ENCODE measurements at places on chromosomes 13 and 19.

- no peak for DNase-seq
Measured at GRCh38 chr13:99796175-99796819, 175.3 kb downstream of the ZIC5 start.

DNA sequence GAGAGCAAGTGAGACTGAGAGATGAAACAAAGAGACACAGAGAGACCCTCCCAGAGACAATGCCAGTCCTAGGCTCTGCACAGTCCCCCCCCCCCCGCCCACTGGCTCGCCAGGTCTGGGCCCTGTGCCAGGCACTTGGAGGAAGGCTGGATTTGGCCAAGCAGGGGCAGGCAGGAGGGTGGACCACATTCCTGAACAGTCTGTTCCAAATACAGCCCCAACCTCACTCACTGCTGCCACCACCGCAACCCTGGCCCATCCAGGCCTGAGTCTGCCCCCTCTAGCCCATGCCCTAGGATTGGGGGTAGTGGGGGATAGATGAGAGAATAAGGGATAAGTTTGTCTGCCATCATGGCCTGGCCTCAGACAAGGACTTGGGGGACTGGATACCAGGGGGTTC is 19.0 kb downstream of the CYP2F1 start:
- no peak for DNase-seq

GRCh38 chr19:44668985-44669764 is 2.1 kb upstream of the CEACAM19 start:
- no peak for DNase-seq

DNA sequence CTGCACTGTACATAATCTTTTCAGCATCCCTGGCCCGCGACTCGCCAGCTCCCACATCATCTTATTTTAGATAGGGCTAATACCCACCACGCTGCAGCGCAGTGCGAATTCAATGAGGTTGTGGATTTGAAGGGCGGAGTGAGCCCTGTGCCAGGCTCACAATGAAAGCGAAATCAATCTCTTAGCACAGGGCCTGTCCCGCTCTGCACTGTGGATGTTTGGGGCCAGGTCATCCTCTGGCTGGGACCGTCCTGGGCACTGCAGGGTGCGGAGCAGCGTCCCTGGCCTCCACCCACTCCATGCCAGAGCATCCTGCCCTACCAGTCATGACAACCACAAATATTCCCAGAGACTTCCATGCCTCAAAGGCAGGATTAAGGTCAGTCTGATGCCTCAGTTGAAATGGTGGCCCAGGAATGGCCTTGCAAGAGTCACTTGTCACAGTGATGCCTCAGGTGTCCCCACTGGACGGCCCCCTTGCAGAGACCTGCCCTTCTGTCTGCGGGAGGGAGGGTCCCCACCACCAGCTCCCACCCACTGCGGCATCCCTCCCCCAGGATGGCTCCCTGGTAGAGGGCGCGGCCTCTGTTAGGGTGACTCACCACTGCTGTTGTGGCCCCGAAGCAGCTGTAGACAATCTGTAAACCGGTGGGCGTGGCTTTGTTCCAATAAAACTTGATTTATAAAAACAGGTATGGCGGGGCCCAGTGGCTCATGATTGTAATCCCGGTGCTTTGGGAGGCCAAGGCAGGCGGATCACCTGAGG is 5.6 kb downstream of the UHRF1 start:
- DNase-seq = peak; percentile 65

GRCh38 chr19:57053401-57053800 is 66.4 kb upstream of the USP29 start:
- no peak for DNase-seq

DNA sequence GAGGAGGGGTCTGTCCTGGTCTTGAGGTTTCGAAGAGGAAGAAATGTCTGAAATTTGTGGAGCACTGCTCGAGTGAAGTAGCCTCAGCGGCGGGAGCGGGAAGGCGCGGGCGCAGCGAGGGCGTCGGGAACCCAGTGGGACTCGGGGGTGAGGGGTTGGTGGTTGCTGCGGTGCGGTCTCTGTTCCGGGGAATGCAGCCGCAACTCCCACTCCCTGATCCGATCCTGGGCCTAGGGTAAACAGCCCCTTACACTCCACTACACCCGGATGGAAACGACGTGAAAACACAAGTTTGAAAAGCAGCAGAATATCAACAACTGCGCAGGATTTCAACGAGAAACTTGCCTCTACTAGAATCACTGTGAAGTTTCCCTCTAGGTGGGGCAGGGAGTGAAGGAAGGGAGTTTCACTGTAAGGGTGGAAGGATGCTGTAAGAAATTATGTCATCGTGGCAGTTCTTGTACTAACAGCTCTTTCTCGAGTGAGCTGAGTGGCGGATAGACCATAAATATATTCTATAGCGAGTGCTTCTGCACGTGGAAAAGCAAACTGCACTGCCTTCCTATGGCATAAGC is 2.0 kb upstream of the KLF12 start:
- DNase-seq = peak; percentile 15

DNA sequence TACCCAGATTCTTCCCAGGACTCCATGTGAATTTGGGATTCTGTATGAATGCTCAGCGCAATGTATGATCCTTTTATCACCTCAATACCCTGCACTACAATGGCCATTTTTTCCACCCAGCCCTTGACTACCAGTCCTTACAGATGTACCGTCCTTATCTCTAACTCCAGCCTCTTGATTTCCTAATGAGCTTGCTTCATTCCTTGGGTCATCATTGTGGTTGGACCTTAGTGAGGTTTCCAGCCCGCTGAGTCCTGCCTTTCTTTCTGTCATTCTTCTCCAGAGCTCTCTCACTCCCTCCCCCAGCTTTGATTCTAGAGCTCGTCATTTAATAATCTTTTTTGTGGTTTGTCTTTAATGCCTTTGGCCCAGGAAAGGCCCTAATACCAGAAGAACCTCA is 438.5 kb downstream of the ZNF536 start:
- DNase-seq = no peak

- DNase-seq = no peak
Measured at GRCh38 chr19:4061178-4061682, 5.5 kb downstream of the ZBTB7A start.

DNA sequence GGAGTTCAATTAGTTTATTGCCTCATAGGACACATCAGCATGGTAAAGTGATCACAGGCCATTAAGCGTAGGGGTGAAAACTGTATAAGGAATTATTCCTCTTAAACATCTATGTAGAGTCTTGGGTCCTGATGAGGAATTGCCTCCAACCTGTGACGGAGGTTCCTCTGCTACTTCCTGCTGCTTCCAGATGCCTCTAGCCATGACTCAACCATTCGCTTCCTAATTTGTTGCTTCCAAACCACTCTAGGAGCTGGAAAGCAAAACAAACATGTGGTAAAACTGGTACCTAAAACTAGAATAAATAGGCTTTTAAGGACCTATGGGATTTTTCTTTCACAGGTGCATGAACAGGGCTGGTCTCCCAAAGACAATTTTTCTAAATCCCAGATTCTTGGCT is 253.8 kb downstream of the KLF12 start:
- DNase-seq = no peak

- no peak for DNase-seq
Measured at GRCh38 chr13:73522937-73523336, 464.1 kb downstream of the KLF5 start.

DNA sequence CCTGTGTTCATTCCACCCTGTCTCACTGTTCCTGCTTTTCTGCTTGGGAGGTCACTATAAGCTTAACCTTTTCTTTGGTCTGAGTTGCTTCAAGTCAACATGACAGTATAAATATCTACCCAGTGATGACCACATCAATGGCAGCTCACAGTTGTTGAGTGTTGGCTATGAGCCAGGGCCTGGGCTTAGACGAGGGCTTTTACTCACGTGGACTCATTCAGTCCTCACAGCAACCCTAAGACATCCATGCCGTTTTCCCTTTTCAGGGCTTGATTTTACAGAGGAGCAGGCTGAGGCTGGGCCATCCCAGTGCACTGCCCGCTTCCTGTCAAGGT is 10.2 kb upstream of the CCDC97 start:
- peak; percentile 38 for DNase-seq

DNA sequence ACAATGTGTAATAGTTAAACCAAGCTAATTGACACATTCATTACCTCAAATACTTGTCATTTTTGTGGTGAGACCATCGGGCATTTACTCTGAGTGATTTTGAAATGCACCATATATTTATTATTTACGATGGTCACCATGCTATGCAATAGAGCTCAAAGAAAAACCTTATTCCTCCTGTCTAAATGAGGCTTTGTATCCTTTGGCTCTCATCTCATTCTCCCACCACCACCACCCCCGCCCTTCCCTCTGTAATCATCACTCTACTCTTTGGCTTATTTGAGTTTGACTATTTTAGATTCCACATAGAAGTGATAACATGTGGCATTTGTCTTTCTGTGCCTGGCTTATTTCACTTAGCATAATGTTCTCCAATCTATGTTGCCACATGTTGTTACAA is 124.9 kb downstream of the CYSLTR2 start:
- DNase-seq = no peak

DNA sequence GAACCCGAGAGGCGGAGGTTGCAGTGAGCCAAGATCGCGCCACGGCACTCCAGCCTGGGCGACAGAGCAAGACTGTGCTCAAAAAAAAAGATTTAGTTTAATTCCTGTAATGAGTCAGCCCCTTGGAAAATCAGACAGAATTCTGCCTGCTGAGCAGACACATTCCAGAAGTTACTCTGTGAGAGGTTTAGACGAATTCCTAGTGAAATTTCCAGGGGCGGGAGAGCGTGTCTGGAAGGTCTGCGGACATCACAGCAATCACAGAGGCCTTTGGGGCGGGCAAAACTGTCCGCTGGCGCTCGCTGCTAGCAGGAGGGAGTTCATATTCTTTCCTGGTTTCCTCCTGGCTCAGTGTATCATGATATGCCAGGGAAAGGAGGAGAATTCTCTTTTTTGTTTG is 17.5 kb downstream of the MISP start:
- DNase-seq = no peak

- no peak for DNase-seq
Measured at GRCh38 chr19:2848616-2849015, 7.3 kb downstream of the ZNF555 start.

DNA sequence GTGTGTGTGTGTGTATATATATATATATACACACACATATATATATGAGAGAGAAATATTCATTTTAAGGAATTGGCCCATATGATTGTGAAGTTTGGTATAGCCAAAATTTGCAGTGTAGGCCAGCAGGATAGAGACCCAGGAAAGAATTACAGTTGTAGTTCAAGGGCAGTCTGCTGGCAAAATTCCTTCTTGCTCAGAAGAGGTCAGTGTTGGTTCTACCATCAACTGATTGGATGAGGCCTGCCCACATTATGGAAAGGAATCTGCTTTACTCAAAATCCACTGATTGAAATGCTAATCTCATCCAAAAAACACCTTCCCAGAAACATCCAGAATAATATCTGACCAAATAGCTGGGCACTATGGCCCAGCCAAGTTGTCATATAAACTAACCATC is 24.0 kb downstream of the RNF6 start:
- DNase-seq = no peak

- no peak for DNase-seq
Measured at GRCh38 chr19:14165990-14166830, 29.8 kb upstream of the ASF1B start.

DNA sequence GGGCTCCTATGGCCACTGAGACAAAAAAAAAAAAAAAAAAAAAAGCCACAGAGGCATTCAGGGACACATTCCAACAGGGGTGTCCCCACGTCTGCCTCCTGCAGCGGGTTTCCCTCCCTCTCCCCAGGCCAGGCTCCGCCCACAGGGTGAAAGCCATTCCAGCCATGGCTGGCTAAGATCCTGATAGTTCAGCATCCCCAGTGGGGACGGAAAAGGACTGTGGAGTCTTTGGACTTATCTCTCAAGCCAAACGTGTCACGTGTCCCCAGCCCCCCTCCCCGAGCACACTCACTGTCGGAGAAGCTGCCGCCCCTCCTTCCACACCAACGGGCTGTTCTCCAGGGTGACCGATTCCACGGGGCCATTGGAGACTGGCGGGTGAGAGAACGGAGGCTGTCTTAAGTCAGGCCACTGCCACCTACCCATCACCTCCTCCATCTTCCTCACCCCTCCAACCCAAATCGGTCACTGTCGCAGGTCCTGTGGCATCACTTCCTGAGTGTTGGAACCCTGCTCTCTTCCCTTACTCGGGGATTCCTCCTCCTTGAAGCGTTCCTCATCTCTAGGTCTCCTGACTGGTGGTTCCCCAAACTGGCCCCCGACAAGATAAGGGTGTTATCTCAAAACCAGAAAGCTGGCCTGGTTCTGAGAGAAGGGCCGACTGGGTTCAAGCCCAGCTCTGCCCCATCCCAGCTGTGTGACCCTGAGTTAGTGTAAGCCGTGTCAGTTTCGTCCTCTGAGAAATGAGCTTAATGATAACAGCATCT is 9.1 kb upstream of the FKRP start:
- DNase-seq = no peak

GRCh38 chr13:73451221-73452029 is 392.6 kb downstream of the KLF5 start:
- DNase-seq = no peak

DNA sequence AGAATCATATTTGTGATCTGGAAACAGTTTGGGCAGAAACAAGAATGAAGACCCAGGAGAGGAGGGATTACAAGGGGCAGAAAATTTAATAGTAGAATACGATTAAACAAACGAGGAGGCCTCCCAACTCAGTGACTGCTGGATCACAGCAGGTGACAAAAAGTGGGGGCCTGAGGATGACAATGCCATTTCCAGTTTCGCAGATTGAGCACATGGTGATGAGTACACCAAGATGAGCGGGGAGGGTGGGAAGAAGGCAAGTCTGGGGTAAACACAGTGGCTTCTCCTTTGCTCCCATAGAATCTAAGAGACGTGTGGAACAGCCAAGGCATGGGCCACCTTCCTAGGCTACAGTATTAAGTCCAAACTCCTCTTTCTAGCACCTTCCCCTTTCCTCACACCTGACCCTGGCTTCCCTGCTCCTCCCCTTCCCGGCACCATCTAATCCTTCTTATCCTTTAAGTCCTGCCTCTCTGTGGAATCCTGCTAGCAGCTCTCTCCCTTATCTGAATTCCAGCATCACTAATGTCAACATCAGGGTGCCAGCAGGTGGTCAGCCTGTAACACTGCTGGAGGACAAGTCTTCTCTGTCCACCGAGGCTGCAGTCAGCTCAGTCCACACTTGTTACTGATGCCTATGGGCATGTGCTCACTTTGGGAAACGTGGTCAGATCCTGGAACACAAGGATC is 13.5 kb downstream of the ATP7B start:
- DNase-seq = no peak

- DNase-seq = no peak
Measured at GRCh38 chr19:21883516-21883915, 47.5 kb upstream of the ZNF43 start.

DNA sequence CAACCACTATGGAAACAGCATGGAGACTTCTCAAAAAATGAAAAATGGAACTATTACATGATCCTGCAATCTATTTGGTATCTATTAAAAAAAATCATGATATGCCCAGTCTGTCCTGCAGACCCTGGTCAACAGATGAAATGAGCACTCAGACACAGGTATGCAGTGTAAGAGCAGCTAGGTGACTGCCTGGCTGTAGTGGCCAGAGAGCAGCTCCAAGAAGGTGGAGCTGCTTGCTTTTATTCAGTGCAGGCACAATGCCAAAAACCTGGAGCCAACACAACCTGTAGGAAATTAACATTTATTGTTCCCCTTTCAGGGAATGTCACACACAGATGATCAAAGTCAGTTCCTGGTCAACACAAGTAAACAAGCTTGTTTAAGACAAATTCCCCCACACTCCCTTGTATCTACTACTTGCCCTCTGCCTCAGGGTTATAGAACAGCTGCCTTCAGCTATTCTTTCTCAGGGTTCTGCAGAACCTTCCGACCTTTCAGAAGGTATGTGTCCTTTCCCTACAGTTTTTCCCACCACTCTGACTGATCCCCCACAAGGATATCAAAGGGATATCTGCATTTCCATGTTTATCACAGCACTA is 933.7 kb upstream of the SLITRK5 start:
- no peak for DNase-seq

- DNase-seq = no peak
Measured at GRCh38 chr13:50396001-50396400, 380.8 kb downstream of the KCNRG start.

All from activated T-helper 1 cell treated with Interleukin-2 at 50 U/mL for 16 hours (primary cell).